Iris pigment epithelial cell (primary cell): ENCODE measurements at places on chromosomes 2 and 18.

- DNase-seq = peak; percentile 11
Measured at GRCh38 chr2:24199968-24200590, 25.2 kb downstream of the FAM228A start.

DNA sequence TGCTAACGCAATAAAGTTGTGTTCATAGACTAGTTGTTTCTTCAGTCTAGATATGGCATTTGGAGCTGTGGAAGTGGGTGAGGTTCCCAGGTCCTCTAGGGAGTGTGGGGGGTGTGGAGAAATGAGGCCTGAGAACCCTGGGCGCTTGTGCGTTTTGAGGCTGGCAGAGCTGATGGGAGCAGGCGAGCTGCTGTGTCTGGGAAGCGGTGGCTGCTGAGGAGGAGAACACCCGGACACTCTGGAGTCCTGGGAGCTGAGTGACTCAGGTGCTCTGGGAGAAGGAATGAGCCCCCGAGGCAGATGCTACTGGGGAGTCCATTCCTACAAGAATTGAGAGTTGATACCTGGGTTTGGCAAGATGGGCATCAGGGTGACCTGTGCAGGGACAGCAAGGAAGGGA is 67.5 kb downstream of the LPIN1 start:
- no peak for DNase-seq

- DNase-seq = peak; percentile 59
Measured at GRCh38 chr2:225597911-225598310, 198.4 kb downstream of the NYAP2 start.

GRCh38 chr2:100236166-100236565 is 86.1 kb downstream of the LONRF2 start:
- DNase-seq = no peak

DNA sequence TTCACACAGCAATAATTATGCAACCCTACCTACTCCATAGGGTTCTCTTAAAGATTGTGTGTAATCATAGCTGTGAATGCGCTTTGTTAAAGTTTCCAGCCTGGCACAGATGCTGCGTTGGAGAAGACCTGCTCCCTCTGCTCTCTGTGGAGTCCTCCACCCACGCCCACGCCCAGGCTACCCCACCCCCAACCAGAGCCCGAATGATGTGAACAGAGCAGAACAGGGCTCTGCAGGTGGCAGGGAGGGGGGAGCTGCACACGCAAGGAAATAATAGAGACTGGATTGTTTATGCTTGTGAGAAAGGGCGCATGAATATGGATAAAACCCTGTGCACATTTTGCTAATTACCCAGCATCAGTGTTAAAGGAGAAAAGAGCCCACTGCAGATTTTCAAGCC is 447.5 kb downstream of the BCL11A start:
- DNase-seq = no peak

DNA sequence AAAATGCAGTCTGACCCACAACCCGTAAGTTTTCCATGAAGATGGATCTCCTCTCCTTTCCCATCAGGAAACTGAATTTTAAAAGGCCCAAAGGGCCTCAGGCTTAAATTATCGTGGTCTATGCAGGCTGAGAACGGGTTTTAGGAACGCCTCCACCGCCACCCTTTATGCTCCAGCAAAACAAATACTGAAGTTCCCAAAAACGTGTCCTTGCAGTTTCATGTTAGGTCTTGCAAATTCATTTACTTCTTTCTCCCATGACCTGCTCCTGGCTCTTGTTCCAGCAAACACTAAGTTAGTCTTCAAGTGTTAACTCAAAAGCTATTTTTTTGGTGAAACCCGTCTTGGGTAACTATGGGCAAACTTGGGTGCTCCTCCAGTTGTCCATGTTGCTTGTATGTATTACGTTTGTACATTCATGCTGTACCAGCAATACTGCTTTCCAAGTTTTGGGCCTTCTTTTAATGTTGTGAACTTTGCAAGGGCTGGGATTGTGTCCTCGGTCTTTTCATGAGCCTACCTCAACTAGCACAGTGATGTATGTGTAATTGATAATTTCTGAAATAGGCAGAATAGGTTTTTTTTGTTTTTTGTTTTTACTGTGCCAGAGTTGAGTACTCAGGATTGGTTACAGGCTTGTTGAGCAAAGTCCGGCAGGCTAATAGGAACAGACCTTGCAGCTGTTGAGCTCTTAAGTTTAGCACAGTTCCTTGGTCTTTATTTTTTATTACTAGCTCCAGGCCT is 1.8 kb upstream of the RNF149 start:
- DNase-seq = no peak

GRCh38 chr2:112708968-112709367 is 11.9 kb upstream of the NT5DC4 start:
- no peak for DNase-seq

GRCh38 chr2:137983581-137983980 is 19.3 kb downstream of the HNMT start:
- DNase-seq = no peak

GRCh38 chr18:35998967-35999366 is 26.5 kb downstream of the RMP24 start:
- peak; percentile 29 for DNase-seq

DNA sequence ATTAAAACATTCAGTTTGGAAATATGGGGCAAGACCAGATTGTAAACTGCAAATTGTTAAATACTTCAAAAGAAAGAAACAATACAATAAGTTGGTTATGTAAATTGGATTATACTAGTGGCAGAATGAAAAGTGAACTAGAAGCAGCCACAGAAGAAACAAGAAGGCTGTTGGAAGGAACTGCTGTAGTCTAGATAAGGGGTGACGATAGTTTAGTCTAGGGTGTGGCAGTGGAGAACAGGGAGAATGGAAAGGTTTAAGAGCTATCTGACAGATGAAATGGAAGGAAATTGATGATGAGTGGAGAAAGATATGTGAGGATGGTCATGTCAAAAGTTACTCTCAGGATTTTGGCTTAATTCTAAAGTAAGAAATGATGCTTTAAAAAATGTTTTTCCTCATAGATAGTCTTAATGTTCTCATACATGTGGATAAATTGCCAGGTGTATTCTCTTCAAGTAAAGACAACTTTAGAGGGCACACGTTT is 179.7 kb downstream of the GPD2 start:
- DNase-seq = no peak

DNA sequence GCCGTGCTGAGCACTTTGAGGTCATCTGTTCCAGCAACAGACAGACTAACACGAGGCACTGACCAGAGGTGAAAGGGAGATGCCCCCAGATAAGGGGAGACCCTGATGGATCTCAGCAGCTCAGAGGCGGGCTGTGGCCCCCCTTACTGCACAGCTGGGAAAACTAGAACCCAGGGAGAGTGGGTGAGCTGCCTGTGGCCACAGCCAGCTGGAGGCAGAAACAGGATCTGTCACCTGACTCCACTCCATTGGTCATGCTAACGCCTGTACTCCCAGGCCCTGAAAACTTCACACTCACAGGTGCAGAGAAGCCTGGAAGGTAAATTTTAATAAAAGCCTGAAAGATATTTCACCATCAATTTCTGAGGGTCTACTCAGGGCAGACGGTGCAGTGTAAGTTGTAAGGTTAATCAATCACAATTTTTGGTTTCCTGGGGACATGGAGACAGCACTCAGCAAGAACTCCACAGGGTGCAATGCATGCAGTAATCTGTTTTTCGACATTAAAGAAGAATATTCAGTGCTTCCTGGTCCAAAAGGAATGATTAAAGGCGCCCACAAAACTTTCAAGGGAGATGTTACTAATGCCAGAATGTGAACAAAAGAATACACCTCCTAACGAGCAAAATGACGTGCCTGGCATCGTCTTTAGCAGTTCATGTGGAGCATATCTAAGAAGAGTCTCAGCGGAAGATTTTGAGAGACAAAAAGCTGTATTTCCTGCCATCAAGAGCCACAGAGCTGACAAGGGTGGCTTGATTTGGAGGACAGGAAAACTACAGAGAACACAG is 173.4 kb downstream of the EIPR1 start:
- DNase-seq = no peak

GRCh38 chr2:23782646-23783045 is 144.3 kb downstream of the ATAD2B start:
- no peak for DNase-seq

DNA sequence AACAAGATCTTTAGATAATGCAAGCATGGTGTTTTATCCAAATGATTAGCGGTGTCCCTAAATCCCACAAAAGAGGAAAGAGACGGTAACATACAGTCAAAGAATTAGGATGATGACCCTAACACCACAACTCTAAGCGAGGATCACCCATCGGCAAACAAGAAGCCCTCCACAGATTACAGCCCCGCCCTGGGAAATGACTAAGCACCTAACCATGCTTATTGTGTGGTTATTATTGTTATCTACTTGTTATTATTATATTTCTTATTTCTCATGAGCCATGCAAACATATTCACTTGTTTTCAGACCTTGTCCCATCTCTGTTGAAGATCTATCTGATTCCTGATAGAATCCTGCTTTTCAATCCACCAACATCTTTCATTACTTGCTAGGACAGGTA is 651.3 kb downstream of the NYAP2 start:
- DNase-seq = peak; percentile 45

DNA sequence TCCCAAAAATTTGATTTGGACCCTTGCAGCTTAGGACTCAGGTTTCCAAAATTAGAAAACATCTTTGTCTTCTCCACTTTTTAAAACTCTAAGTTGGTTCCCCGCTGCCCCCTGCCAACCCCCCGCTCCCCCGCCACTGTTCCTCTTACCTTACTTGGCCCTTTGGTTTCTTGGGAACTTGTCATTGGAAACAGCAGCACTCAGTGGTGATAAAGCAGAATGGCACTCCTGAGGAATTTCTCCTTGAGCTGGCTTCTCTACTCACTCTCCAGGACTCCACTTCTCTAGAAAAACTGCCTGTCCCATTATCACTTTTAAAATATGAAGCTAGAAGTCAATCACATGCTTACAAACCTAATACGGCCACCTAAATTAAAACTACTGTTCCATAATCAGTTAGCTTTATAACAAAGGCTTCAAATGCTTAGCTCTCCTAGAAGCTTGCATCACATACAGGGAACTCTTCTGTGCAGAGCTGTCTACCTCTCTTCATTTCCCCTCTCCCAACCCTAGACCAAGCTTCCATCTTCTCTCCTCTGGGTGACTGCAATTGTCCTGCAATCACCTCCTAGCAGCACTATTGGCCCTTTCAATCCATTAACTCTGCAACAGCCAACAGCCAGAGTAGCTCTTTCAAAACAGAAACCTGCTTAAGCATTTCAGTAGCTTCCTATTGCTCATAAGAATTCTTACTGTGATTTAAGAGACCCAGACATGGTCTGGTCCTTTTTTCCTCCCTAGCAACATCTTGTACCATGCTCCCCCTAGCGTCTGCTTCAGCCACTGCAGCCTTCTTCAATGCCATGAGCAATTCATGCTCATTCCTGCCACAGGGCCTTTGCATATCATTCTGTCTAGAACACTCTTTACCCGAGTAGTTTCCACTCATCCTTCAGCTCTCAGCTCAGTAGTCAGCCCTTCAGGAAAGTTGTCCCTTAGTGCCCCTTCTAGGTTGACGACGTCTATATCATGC is 15.2 kb upstream of the PLEKHM3 start:
- DNase-seq = peak; percentile 82

- DNase-seq = no peak
Measured at GRCh38 chr2:186696290-186696689, 2.4 kb downstream of the FAM171B start.

DNA sequence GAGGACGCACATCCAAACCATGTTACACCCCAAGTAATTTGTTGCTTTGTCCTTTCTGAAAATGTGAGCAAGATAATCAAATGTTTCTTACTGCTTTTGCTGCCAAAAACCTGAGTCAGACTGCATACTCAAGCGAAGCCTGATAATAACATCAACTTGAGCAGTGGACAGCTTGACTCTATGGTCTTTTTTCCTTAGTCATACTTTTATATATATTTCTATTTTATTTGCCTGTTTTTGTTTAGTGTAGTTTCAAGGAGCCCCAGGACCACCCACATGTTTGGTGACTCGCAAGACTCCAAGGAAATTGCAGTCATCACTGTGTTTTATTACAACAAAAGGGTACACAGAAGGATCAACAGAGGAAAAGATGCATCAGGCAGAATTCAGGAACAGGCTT is 688.4 kb upstream of the PIK3C3 start:
- DNase-seq = peak; percentile 87

DNA sequence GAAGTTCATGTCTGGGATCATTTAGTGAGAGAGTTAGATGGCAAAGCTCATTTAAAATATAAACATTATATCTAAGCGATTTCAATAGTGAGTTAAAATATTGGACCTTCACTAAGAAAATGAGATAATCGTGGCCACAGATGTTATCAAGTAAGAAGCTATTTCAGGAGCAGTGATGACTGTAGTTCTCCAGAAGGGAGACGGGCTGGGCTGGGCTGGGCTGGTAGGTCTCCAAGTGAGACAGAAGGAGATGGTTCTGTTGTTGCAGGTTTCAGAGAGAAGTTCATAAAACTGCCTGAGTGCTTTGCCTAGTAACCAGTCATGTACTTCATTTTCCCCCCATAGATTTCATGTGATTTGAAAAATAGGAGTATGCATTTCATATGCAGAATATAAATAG is 130.1 kb upstream of the DAPL1 start:
- peak; percentile 57 for DNase-seq

DNA sequence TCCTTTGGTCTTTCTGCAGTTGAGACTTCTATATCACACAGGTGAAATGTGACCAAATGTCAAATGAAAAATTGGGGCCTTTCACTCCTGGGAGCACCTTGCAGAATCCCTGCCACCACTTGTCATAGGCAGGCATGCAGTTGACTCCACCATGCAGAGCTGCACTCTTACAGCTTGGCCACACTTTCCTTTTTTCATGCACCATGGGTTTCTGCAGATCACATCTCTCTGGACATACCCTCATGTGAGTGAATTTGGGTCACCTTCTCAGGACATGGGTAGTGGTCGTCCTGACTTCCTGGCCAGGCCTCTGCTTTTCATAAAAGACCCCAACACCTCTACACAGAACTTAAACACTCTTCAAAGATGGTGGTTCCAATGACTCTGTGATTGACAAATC is 155.1 kb upstream of the RAB12 start:
- no peak for DNase-seq

- DNase-seq = peak; percentile 50
Measured at GRCh38 chr2:46134531-46135227, 162.5 kb upstream of the EPAS1 start.

- DNase-seq = peak; percentile 43
Measured at GRCh38 chr18:26546875-26547645, 1.3 kb downstream of the KCTD1 start.

DNA sequence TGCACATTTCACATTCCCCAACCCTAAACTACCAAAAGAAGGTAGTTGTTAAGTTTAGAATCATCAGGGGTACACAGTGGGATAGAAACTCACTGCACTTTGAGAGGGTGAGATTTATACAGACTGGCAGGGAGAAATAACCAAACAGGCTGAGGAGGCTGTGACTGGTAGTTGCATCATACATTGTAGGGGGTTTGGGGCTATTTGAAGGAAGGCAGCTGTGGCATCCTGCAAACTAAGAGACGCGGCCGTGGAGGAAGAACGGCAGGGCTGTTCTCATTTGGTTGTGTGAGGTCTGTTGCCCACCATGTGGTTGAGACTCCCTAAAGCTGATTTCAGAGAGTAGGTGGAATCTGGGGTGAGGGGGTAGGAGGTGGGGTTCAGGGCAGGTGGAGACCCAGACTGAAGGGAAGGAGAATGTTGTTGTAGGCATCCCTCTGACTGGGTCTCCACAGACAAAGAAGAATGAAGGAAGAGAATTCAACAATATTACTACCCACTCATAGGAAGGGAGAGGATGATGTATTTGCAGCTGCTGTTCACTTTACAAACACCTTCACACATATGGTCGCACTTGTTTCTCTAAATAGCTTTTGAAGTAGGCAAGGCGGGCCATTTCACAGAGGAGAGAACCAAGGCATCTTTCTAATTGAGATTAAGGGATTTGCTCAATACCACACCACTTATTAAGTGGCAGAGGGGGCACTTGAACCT is 170.9 kb upstream of the SIX2 start:
- DNase-seq = no peak

GRCh38 chr18:21943456-21943855 is 202.9 kb downstream of the MIB1 start:
- no peak for DNase-seq
